ENCODE measurements at places on chromosomes 11 and 22.

GRCh38 chr11:46309814-46310259 is 32.4 kb downstream of the CREB3L1 start:
- no peak for DNase-seq
- H3K27ac ChIP-seq, result no peak overlapping the region
- no peaks in the 10 kb centered on the region for H3K36me3 ChIP-seq
- H3K4me1 ChIP-seq, result peaks cover 3% of the 10 kb centered on the region
- H3K27me3 ChIP-seq, result no peaks in the 10 kb centered on the region

- no peak overlapping the region for H3K4me3 ChIP-seq
- no peak for DNase-seq
- H3K4me1 ChIP-seq, result peaks cover 5% of the 10 kb centered on the region
- H3K36me3 ChIP-seq, result no peaks in the 10 kb centered on the region
- peaks cover 53% of the 10 kb centered on the region for H3K27me3 ChIP-seq
Measured at GRCh38 chr22:41917903-41918791, 3.3 kb upstream of the SHISA8 start.

- no peak overlapping the region for H3K4me3 ChIP-seq
- DNase-seq, result no peak
- no peaks in the 10 kb centered on the region for H3K36me3 ChIP-seq
- H3K27ac ChIP-seq, result no peak overlapping the region
- H3K27me3 ChIP-seq, result no peaks in the 10 kb centered on the region
Measured at GRCh38 chr11:103436131-103436770, 327.0 kb downstream of the DYNC2H1 start.

DNA sequence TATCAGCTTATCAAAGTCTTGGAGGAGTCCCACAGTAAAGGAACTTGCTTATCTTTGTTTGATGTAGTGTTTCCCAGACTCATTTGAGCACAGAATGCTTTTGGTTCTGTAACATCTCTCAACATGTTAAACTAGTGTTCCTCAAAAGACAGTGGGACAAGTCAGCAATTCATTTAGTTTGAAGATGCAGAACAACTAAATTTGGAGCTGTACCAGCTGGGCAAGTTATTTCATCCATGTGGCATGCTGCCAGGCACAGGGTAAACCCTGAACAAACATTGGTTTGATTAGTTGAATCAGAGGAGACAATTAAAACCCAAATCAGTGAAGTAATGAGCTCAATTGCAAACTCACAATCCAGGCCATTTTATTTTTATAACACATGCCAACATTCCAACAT is 141.2 kb downstream of the CSNK2A3 start:
- peaks cover 8% of the 10 kb centered on the region for H3K4me1 ChIP-seq
- no peak for DNase-seq
- no peaks in the 10 kb centered on the region for H3K27me3 ChIP-seq
- H3K36me3 ChIP-seq, result no peaks in the 10 kb centered on the region
- no peak overlapping the region for H3K27ac ChIP-seq

- no peak overlapping the region for H3K27ac ChIP-seq
- no peak for DNase-seq
- no peak overlapping the region for H3K4me3 ChIP-seq
- no peaks in the 10 kb centered on the region for H3K36me3 ChIP-seq
Measured at GRCh38 chr22:35191412-35191811, 65.9 kb upstream of the HMGXB4 start.

GRCh38 chr11:120859552-120860295 is 164.2 kb upstream of the TBCEL start:
- no peak overlapping the region for H3K27ac ChIP-seq
- peaks cover 3% of the 10 kb centered on the region for H3K4me1 ChIP-seq
- H3K36me3 ChIP-seq, result no peaks in the 10 kb centered on the region
- no peaks in the 10 kb centered on the region for H3K27me3 ChIP-seq

All from neuronal stem cell (in vitro differentiated cells).